Memory B cell (primary cell): ENCODE measurements at places on chromosomes 11 and 22.

DNA sequence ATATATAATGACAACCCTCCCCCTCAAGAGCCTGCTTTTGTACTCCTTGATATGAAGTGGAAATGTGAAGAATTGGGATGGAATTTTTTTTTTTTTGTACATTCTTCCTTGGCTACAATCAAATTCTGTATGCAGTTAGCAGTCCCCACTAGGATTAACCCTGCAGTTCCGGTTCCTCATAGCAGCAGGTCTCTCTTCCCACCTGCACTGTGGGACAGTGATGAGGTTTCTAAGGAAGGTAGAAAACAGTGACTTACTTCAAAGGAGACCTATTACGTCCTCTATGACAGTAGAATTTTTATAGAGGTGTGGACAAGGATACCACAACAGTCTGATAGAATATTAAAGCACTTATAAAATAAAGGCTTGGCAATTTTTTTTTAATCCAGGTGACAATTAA is 46.3 kb upstream of the ALKBH3 start:
- H3K27ac ChIP-seq = no peak overlapping the region
- H3K4me1 ChIP-seq = no peaks in the 10 kb centered on the region
- H3K36me3 ChIP-seq = peaks cover 22% of the 10 kb centered on the region

GRCh38 chr11:86497310-86497709 is 122.6 kb downstream of the CCDC81 start:
- H3K4me3 ChIP-seq = no peak overlapping the region
- H3K4me1 ChIP-seq = no peaks in the 10 kb centered on the region
- H3K36me3 ChIP-seq = no peaks in the 10 kb centered on the region
- H3K27me3 ChIP-seq = peaks cover 8% of the 10 kb centered on the region

DNA sequence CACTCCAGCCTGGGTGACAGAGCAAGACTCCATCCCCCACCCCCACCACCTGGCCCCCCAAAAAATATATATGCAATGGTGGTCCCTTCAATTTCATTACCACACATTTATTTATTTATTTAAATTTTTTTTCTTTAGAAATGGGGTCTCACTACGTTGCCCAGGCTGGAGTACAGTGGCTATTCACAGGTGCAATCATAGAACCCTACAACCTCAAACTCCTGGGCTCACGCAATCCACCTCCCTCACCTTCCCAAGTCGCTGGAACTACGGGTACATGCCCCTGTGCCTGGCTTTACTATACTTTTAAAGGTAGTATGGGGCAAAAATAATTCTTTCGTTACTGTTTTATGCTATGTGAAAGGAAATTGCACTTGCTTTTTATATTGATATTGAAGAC is 50.9 kb upstream of the EP300 start:
- H3K4me3 ChIP-seq = no peak overlapping the region
- no peaks in the 10 kb centered on the region for H3K36me3 ChIP-seq
- H3K4me1 ChIP-seq = no peaks in the 10 kb centered on the region
- DNase-seq = no peak
- no peak overlapping the region for H3K27ac ChIP-seq

DNA sequence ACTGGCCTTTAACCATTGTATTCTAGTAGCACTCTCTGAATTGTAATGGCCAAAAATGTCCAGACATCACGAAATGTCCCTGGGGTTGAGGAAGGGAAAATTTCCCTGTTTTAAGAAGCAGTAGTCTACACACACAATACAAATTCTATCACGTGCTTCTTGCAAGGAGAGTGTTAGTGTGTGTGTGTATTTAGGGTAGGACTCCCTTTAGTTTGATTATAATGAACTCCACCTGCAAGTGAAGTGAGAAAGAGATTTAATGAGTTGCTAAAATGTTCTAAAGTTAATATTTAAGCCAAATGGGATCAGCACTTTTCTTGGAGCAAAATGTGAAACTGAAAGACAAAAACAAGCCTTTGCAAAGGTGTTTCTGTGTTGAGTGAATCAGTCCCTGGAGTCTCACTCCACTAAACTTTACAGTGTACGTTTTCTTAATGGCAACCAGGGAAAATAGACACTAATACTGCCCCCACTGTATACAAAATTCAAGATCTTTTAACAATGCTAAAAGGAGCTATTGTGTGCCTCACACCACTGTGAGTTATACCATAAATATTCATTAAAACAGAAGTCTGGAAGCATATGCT is 590.3 kb upstream of the TENM4 start:
- no peak for DNase-seq
- H3K27me3 ChIP-seq = no peaks in the 10 kb centered on the region
- H3K36me3 ChIP-seq = no peaks in the 10 kb centered on the region
- no peaks in the 10 kb centered on the region for H3K4me1 ChIP-seq
- H3K4me3 ChIP-seq = no peak overlapping the region

DNA sequence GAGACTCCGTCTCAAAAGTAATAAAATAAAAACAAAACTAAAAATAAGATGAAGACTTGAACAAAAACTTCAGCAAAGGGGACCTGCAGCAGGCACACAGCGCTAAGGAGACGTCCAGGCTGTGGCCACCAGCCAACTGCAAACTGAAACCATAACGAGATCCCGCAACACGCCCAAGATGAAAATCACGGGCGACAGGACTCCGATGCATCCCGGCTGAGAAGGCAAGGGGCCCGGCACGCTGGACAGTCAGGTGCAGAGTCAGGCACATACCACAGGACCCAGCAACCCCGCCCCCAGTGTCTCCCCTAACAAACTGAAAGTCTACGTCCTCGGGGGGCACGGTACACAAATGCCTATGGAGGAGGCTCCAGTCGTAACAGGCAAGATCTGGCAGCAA is 9.2 kb downstream of the HRAS start:
- H3K36me3 ChIP-seq = no peaks in the 10 kb centered on the region
- DNase-seq = no peak
- no peak overlapping the region for H3K4me3 ChIP-seq
- no peaks in the 10 kb centered on the region for H3K4me1 ChIP-seq

GRCh38 chr22:27348634-27349033 is 452.9 kb downstream of the MN1 start:
- H3K36me3 ChIP-seq = no peaks in the 10 kb centered on the region
- no peaks in the 10 kb centered on the region for H3K4me1 ChIP-seq
- H3K27ac ChIP-seq = no peak overlapping the region

- peaks cover 2% of the 10 kb centered on the region for H3K4me1 ChIP-seq
- DNase-seq = no peak
- H3K4me3 ChIP-seq = no peak overlapping the region
- peaks cover 27% of the 10 kb centered on the region for H3K36me3 ChIP-seq
Observed at GRCh38 chr11:2944530-2944929, 15.3 kb upstream of the PHLDA2 start.

GRCh38 chr11:57361926-57362325 is 19.0 kb downstream of the PRG3 start:
- peaks cover 13% of the 10 kb centered on the region for H3K27me3 ChIP-seq
- no peak overlapping the region for H3K27ac ChIP-seq
- H3K4me3 ChIP-seq = no peak overlapping the region
- H3K4me1 ChIP-seq = no peaks in the 10 kb centered on the region
